ENCODE measurements at places on chromosomes 2 and 18. TPM values are rescaled to one million over a fixed set of nuclear protein-coding genes. Genes with fewer than 3 reads are reported as not detected.

DNA sequence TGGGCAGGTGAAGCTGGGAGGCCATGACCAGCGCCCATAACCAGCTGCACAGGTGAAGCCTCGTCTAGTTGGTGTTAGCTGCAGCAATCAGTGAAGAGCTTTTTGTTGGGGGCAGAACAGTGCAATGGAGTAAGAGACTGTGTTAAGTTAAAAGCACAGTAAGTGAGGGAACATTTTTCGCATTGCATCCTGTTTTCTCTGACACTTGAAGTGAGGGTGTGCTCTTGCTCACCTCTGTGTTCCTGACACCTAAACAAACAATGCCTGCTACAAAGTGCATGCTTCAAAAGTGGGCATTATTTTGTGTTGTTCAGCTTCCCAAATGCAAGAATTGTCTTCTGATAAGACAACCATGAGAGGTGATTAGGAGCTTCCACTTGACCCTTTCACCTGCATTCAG, 324.0 kb upstream of the ACVR2A start:
- DNase-seq: no peak

GRCh38 chr18:61998957-61999356, 106.2 kb upstream of the RNF152 start:
- peak; percentile 28 for DNase-seq

The ST6GAL2 gene
- total RNA-seq: 0.34 TPM

DNA sequence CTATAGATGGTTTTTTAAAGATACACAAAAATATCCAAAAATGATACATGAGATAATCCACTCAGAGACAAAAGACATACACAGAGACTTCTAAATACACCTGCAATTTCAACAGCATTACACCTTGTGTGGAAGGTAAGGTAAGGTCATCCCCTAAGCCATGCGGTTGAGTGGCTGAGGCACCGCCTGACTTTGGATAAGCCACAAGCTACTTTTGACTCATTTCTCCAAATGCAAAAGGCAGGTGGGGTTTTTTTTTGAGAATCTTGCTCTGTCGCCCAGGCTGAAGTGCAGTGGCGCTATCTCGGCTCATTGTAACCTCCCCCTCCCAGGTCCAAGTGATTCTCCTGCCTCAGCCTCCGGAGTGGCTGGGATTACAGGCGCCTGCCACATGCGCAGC, 13.1 kb downstream of the AP1S3 start:
- DNase-seq: no peak

DNA sequence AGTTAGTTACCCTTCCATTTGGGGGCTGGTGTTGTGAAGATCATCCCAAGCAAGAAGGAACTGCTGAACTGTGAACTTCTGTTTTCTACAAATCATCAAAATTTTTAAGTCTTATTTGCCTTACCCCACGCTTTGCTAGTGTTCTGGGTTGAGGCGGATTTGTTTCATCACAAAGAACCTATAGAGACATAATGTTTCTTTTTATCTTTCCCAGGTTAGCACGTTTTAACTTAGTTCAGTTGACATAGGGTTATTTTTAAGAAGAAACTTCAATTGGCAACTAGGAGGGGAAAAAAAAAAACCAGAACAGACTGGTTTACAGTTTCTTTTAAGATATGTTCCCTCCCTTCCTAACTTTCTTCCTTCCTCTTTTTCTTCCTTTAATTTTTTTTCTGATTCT, 31.1 kb upstream of the CERS6 start:
- no peak for DNase-seq

- no peak for DNase-seq
These were observed 189.8 kb downstream of the NCK2 start for GRCh38 chr2:105934467-105934866.

The KIF5C gene
- total RNA-seq: 0.21 TPM

The CIB4 gene
- total RNA-seq: not detected

DNA sequence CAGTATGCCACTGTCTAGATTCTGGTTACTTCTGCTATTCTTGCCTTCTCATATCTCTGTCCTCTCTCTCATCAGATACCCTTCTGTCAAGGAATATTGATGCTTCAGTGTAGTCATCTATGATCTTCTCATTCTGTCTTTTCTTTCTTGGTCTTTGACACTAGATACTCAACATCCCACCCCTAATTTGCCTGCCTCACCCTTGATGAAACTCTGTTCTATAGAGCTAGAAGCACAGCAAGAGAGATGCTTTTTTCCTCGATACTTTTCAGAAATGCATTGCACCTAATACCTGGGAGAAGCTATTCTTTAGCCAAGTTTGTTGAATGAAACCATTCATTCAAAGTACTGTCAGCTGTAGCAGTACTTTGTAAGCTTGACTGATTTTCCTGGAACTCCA, 9.5 kb downstream of the SEPTIN2 start:
- no peak for DNase-seq
